ENCODE measurements at places on chromosomes 5 and 9.
A peak's percentile ranks its signal among the peaks of the same experiment; 100 is the strongest.

GRCh38 chr9:3361116-3361515 lies 164.7 kb downstream of the RFX3 start:
- peak; percentile 48 for DNase-seq

DNA sequence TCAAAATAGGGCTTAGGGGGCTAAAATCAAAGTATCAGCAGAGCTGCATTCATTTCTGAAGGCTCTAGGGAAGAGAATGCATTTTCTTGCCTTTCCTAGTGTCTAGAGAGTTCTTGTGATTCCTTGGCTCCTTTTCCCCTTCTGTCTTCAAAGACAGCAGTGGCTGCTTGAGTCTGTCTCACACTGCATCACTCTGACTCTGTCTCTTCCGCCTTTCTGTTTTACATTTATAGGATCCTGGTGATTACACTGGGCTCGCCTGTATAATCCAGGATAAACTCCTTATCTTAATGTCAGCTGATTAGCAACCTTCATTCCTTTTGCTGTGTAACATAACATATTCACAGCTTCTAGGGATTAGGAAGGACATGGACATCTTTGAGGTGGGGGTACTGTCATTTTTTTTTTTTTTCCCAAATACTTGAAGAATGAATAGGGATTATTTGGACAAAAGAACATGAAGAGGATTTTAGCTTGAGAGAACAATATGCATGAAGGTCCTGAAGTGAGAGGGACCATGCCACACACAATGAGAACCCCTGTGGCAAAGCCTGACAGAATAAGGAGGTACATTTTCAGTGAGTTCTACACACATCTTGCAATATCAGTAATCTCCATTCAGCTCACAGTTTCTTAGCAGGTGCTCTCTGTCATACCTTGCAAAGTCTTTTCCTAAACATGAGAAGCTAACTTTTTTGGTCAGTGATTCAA lies 267.6 kb downstream of the FAM170A start:
- no peak for DNase-seq

DNA sequence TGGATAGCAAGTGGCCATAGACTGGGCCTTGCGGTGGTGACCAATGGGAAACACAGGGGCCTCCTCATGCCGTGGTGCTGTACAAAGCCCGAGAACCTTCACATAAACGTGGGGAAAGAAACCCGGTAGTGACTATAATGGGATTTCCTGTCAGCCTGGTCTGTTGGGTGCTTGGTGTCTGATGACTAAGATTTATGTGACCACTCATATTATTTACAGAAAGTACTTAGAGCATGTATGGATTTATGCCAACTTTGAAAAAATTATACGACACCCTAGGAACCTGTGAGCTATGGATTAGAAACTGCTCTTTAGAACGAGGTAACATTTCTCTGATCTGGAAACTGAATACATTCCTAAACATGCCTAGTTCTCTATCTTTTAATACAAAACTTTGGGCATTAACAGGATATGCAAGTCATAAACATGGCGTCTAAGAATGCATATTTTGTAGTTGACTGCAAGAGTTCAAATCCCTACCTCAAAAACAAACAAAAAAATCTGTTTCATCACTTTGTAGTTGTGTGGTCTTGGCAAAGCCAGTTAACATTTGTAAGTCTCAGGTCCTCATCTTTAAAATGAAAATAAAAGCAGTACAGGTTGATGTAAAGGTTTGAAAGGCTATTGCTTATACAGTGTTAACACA lies 85.4 kb downstream of the TMEM167A start:
- DNase-seq: no peak

- no peak for DNase-seq
Observed at GRCh38 chr5:124283031-124283430, 463.4 kb downstream of the ZNF608 start.

DNA sequence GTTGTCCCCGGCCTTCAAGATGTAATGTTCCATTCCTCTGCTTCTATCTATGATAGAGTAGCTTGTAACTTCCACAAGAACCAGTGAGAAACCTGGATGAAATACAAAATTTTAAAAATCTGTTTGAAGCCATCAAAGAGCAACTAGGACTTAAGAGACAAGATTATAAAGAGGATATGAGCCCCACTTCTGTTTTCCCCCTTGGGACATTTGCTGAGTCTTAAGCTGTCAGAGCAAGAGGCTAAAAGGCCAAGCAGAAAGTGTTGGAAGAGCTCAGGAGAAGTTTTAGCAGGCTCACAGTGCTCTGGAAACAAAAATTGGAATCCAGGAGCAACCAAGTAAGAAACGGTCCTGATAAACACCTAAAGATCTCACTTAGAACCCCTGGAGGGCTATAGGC lies 76.1 kb downstream of the ADRB2 start:
- no peak for DNase-seq

DNA sequence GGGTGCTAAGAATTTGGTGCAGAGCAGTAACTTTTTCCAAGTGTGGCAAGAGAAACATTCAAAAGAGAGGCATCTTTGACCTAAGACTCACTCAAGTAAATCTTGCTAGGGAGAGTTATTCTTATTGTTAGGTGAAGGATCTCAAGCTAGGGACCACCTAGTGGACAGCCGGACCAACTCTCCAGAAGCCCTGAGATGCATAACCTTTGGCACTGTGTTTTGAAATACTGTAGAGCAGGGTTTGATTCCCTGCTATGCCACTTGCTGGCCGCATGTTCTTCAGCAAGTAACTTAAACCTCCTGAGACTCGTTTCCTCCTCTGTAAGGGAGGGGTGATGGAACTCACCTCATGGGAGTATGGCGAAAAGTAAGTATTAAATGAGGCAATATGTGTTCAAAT lies 336.1 kb upstream of the ADAMTSL1 start:
- no peak for DNase-seq

DNA sequence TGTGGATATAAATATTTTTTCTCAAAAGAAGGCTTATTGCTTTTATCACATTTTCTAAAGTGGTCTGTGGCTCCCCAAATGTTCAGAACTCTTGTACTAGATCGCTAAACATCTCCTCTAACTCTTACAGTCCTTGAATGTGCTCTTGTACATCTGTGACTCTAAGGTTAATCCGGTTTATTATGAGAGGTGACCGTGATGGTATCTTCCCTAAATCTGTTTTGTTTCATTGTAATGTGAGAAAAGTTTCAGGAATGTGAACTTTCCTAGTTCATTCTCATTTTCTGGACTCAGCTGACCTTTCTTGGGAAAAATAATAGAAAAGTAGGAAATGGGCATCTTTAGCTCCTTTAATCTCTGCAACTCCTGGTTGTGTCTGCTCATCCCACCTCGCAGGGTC lies 94.5 kb upstream of the CD180 start:
- peak; percentile 34 for DNase-seq

- DNase-seq: peak; percentile 10
Observed at GRCh38 chr9:37197158-37198038, 77.0 kb downstream of the ZCCHC7 start.
